ENCODE measurements at places on chromosomes 4 and X.

DNA sequence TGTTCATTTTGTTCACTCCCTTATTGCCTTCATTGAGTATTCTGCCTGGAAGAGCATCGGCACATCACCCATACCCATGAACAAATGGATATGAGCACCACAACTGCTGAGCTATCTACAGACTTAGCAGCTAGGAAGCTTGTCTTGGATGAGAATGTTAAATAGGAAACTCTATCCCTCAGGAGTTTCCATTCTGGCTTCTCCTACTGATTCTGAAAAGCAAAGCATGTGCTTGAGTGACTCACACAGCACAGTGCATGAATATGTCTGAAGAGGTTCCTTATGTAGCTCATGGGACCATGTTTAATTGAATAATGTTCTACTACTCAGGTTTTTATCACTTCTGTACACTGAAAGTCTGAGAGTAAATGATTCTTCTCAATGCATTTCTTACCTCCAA is 57.3 kb upstream of the MXRA5 start:
- no peak for DNase-seq

- no peak for DNase-seq
Measured at GRCh38 chr4:25297528-25298242, 14.9 kb upstream of the ZCCHC4 start.

DNA sequence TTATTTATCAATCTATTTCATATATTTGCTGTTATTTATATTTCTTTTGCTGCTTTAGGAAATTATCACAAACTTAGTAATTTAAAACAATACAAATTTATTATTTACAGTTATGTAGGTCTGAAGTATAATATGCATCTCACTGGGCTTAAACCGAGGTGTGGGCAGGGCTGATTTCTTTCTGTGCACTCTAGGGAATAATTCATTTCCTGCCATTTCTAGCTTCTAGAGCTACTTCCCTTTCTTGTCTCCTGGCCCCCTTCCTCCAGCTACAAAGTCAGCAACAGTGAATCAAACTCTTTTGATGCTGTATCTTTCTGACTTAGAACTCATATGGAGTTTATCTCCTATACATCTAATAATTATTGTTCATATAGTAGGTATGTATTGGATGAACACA is 303.5 kb upstream of the ARSJ start:
- no peak for DNase-seq

DNA sequence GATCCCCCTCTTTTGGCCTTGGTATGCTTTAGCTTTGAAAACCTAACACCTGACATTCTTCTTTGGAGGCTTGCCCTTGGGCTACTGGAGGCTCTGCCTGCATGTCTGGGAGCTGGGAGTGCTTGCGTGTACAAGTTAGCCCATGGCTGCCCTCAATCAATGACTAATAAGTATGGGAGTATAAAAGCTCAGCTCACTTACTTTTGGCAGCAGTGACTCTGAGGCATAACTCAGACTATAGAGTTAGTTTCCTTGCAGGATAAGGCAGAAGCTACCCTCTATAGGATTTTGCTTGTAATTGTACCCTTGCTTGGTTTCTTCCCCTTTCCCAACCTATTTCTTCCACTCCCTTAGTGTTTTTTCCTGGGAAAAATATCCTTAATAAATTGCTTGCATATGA is 247.9 kb downstream of the PPP1R2C start:
- DNase-seq: no peak

DNA sequence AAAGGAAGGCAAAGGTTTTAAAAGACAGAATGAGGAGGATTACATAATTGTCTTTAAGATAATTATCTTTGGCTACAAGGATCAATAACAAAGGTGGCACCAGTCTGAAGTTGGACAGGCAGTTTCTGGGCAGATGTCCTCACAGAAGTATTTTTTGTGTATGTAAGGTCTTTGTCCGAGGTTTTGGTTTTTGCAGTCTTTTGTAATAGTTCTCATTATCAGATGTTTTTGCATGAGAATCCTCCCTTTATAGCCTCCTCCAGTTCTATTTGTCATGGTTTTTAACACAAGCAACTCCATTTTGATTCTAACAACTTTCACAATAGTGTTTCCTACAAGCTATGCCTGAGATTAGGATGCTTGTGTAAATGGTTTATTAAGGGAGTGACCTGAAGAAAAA is 286.2 kb downstream of the IL1RAPL2 start:
- no peak for DNase-seq

GRCh38 chrX:97539970-97540519 is 656.3 kb downstream of the RPA4 start:
- DNase-seq: no peak

DNA sequence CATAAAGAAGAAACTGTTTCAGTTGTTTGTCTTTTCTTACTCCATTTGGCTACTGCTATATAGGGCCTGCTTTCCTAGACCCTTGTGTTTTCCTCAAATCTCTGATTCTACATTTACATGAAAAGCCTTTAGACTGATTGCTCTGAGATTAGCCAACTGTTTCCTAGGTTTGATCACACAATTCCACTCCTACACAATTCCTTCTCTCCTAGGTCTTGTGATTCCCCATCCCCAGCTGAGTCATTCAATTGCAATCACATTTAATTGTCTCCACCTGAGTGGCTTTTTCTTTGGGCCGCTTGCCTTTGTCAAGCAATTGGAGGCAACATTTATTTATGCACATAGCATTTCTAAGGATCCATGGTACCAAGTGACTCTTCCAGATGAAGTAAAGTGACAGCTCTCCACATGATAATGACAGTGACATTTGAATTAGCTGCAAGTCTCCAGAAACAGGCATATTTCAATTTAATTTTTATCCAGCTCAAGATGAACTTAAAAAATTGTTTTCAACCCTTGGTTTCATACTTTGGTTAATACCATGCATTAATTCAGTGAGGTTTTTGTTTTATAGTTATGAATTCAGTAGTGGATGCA is 35.8 kb downstream of the ATXN3L start:
- no peak for DNase-seq

GRCh38 chr4:127782275-127783025 is at the start of gene HSPA4L:
HSPA4L (plus strand) TSS chr4:127782322; CDS start chr4:127782551, 229 bp downstream.
- peak; percentile 30 for DNase-seq

DNA sequence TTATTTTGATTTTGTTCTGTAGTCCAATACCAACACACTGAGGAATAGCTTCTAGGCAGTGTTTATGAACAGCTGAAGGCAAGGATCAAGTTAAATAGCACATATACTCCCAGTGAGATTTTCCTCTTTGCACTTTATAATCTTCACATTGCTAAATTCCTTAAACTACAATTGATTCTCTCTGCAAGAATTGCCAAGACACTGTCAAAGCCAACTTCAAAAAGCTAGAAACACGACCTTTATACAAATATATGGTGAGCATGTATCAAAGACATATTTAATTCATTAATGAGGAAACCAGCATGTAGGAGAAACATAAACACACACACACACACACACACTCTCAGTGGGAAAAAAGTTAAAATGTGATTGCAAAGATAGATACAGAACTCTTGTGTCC is 86.4 kb upstream of the FAM9C start:
- DNase-seq: no peak

Data from germinal center (tissue), 1 donor.